ENCODE measurements at places on chromosomes 2 and 18.

DNA sequence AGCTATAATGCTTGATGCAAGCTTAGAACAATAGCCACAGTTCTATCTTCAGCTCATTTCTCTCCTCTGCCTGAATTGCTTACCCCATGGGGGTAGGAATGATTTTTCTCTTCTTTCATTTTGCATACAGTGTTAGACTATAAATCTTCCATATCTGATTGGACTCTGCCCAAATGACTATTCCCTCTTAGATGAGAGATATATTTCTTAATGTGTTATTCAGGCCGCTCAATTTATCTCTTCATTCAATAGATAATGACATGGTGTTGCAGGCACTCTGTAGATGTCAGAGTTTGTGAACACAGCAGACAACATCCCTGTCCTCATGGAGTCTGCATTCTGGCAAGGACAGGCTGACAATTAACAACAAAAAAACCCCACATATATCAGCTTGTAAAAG lies 443.7 kb upstream of the CELF4 start:
- no peak for DNase-seq

DNA sequence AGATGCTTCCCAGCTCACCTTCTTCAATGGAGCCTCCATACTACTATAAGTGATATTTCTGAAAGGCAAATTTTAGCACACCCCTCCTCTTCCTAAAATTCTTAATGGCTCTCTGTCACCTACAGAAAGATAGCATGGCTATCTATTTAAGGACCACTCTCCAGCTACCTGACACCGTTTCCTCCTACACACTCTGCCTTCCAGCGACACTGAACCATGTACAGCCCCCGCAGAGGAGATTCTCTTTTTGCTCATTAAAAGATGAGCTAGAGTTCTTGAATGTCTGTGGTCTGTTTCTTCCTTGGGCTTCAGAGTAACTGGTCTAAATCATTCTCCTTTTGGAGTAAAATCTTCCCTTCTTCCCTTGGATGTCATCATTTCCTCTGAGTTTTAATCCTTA lies 38.4 kb upstream of the GAREM1 start:
- DNase-seq: no peak

DNA sequence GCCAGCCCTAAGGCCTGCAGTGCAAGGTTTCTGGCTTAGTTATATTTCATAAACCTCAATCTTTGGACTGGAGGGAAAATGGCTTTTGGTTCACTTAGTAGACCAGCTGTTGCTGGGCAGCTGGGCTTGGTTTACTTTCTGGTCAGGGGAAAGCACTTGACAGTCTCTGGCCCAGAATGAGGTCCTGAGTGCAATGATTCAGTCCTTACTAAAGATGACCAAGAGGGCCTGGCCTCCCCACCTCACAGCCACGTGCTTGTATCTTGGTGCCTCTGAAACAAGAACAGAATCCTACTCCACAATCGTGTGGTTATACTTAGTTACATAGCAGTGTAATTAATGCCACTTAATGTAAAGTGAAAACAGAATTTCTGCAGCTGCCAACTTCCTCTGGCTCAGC lies 325.5 kb upstream of the MEIS1 start:
- no peak for DNase-seq

GRCh38 chr18:23719634-23720201 lies 30.5 kb downstream of the LAMA3 start:
- DNase-seq: no peak

- DNase-seq: no peak
These were observed 14.2 kb downstream of the GREB1 start for GRCh38 chr2:11547912-11548497.

DNA sequence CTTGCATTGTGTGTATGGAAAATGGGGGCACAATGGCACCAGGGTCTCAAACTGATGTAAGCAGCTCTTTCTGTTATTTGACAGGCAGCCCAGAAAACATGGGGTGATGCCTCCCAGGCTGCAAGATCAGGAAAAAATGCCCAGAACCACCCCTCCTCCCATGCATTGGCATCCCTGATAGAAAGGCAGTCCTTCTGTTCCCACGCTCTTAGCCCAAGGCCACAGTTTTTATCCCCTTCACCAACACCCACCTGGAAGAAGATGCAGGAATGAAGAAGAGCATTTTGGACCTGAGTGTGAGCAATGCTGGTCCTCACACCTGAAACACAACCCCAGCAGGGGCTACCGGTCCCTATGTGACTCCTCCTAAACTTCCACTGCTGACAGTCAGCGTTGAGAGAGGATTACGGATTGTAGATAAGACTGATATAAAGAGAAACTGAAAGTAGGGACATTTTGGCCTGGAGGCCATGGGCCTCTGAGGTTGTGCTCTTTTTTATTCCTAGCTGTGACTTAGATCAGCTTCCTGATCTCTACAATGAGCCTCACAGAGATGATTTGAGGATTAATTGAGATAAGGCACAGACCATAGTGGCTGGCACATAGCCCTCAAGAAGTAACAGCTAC lies 386.0 kb upstream of the ATP5MC3 start:
- DNase-seq: no peak

DNA sequence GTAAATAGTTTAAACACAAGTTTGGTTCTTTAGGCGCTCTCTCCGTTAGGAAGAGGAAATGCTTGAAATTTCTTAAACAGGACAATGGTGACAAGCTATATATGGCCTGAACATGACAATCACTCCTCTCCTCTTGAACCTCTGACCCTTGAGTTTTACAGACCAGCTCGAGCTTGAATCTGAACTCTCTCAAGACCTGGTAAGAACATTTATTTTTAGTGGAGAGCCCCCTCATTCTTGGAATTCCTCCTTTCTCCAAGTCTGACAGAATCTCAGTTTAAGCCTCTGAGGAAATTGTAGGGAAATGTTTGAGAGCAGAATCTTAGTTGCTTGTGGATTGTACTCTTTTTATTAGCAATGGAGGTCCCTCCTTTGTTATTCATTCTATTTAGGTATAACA lies 1293.6 kb upstream of the ZEB2 start:
- DNase-seq: no peak

GRCh38 chr2:96324721-96325040 lies 436 bp upstream of the ITPRIPL1 start:
- no peak for DNase-seq

DNA sequence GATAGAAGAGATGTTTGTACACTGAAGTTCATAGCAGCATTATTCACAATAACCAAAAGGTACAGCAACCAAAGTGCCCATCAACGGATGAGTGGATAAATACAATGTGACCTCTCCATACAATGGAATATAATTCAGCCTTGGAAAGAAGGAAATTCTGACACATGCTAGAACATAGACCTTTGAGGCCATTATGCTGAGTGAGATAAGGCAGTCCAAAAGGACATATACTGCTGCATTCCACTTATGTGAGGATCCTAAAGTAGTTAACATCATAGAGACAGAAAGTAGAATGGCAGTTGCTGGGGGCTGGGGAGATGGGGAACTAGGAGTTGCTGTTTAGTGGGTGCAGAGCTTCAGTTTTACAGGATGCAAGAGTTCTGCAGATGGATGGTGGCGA lies 38.2 kb upstream of the GLI2 start:
- no peak for DNase-seq

GRCh38 chr2:149715005-149715592 lies 127.5 kb upstream of the MMADHC start:
- no peak for DNase-seq
